ENCODE measurements at places on chromosomes 4 and X.

GRCh38 chrX:10089378-10089795 is 67.4 kb upstream of the CLCN4 start:
- peak; percentile 50 for DNase-seq

DNA sequence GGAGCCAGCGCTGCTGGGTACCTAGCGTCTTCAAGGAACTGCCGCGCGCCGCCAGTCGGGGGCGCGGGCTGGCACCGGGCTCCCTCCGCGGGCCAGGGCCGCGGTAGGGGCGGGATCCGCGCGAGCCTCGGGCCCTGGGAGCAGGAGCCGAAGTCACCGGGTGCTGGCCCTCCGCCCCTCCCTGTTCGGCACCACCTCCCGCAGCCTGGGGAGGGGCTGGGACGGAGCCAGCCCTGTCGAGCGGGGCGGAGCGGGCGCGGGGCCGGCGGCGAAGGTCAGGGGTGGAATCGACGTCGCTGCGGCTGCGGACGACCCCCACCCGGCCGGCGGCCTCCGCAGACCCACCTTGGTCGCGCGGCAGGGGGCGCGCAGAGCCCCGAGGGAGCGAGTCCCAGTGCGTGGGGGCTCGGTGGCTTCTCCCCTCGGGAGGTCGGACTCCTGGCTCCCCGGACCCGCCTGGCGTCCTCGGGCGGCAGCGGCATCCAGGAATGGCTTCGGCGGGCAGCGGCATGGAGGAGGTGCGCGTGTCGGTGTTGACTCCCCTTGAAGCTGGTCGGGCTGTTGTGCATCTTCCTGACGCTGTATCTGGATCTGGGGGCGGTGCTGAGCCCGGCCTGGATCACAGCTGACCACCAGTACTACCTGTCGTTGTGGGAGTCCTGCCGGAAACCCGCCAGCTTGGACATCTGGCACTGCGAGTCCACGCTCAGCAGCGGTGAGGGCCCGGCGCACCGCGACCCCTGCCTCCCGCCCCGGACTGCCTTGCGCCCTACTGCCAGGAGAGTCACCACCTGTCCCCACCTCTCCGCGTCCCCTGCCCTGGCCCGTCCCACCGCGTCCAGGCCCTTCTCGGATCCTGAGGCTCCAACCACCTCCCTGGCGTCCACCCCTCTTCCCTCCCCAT is 50.5 kb upstream of the FAM47C start:
- DNase-seq: peak; percentile 66

DNA sequence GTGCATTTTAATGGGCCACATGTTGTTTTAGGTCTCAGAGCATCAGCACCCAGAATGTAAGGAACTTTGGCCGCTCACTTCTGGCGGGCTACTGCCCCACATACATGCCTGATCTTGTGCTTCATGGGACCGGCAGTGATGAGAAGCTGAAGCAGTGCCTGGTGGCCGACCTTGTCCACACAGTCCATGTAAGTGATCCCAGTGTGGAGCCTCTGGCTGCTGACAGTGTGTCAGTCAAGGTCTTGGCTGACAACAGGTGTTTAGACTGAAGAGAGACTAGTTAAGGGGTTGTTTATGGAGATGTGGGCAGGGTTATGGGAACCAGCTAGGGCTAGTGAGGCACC is 101.4 kb downstream of the FNIP2 start:
- no peak for DNase-seq

- DNase-seq: no peak
Measured at GRCh38 chr4:19580095-19580494, 671.6 kb upstream of the SLIT2 start.

DNA sequence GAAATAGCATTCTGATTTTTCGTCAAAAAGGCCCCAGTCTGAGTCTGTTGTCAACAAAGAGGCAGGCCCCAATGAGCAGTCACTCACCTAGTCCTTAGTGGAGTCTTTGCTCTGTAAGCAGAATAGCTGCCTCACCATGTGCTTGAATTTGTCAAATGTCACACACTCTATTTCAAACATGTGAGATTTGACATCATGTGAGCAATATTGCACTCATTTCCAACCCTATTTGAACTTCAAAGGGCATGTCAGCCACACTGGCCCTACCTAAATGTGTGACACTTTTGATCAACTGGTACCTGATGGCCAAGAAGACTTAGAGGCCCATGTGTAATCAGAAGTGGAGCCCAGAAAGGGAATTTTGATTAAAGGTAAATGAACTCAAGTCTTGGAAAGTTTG is 59.4 kb upstream of the PLAC1 start:
- no peak for DNase-seq

DNA sequence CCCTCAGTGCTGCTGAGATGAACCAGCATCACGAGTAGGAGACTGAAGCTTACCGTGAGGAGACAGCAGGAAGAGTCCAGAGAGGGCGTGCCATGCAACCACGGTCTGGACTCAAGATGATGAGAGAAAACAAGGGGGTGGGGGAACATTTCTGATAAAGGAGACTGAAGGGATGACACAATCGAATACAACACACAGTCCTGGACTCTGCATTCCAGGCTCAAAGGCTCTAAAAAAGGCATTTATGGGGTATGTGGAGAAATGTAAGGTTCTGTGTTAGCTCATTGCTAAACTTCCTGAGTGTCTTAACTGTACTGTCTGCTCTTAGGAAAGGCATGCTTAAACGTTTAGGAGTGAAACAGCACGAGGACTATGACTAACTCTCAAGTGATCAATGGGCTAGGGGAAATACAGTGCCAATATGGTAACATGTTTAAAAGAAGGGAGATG is 20.6 kb upstream of the IRAK1 start:
- DNase-seq: peak; percentile 28

DNA sequence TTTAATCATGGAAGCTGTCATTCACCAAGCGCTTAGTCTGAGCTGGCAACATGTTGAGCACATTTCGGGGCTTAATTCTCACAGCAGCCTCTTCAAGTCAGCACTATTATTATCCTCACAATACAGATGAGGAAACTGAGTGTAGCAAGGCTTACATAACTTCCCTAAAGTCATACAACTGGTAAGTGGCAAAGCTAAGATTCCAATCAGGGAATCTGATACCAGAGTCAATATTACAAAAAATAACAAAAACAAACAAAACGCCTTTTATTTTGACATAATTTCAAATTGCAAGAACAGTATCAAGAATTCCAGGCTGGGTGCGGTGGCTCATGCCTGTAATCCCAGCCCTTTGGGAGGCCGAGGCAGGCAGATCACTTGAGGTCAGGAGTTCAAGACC is 120.4 kb upstream of the DUSP21 start:
- DNase-seq: no peak

GRCh38 chrX:149073479-149073878 is 431.6 kb downstream of the IDS start:
- no peak for DNase-seq

DNA sequence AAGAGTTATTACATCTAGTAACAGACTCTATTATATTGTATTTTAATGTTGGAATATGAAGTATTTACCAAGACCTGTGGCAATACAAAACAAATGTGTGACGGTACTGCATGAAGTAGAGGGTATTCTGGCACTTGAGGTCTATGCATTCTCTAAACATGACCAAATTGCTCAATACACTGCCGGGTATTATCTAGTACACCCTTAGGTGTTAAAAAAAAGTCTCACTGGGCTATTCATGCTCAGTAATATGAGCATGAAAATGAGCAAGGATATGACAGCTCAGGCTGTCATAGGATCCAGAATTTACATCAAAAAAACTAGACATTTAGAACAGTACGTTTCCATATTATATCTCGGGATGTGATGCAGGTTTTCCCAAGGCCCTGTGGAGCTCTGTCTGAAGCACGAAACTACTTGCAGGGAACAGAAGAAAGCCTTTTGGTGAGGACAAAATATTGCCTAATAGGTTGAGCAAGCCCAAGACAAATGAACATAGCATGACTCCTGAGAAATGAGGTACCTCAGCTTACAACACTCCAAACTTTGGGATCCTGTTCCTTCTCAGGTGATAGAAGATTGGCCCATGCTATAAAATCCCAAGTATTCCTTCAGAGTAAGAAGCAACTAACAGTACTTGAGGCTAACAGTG is 74.1 kb upstream of the MAOA start:
- no peak for DNase-seq

GRCh38 chrX:1593286-1594271 is 2.2 kb downstream of the AKAP17A start:
- DNase-seq: no peak

- DNase-seq: peak; percentile 78
Measured at GRCh38 chr4:7861440-7861881, 78.2 kb downstream of the AFAP1 start.

GRCh38 chr4:127250577-127250976 is 382.2 kb upstream of the INTU start:
- no peak for DNase-seq

GRCh38 chr4:37948542-37948941 is 11.7 kb upstream of the PTTG2 start:
- DNase-seq: peak; percentile 24

DNA sequence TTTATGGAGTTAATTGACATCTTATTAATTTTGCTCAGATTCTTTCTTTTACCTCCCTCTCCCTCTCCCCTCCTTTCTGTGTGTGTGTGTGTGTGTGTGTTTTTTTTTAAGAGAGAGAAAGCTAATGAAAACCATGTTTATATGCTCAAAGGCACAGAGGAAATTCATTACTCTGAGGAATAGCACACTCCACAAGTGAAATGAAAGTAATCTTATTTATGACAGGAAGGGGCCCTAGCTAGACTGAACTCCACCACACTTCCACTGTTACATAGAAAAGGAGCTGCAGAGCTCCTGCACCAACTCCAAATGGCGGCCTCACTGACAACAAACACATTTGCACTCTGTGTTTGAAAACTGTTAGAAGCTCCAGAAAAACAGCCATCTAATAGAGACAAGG is 150.6 kb downstream of the RASL11B start:
- no peak for DNase-seq

DNA sequence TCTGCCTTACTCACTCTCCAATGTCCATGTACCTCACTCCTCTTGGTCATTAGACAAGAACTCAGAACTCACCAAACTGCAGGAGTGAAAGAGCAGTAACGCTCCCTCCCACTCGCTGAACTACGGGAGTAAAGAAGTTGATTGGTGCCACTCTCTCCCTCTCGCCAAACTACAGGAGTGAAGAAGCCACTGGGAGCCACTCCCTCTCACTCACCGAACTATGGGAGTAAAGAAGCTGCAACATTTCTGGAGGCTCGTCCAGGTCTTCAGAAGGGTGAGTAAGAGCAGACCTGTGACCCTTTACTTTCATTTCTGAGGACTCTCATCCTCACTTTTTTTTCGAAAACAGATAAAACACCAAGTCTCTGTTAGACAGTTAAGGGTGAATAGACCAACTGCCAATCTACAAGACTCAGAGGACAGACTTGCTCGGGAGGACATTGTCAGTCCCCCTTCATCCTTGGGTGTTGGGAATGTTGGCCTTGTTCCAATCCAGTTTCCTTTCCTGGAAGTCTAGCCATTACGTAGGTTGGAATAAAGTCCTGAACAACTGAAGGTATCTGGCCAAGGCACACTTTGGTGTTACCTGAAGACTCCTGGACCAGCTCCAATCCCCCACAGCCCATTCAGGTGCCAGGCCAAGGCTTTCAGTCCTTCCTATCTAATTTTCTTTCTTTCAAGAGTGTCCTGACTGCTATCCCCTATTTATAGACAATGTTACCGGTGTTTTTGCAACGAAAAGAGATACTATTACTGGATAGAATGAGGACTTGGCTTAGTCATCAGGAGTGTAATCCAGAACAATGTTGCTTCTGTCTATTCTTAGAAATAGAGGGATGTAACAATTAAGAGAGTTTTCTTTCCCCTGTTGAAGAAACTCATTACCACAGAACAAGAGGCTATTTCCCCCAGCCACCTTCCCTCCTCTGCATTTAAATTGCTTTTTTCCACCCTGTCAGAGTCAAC is 11.0 kb upstream of the COL25A1 start:
- no peak for DNase-seq

DNA sequence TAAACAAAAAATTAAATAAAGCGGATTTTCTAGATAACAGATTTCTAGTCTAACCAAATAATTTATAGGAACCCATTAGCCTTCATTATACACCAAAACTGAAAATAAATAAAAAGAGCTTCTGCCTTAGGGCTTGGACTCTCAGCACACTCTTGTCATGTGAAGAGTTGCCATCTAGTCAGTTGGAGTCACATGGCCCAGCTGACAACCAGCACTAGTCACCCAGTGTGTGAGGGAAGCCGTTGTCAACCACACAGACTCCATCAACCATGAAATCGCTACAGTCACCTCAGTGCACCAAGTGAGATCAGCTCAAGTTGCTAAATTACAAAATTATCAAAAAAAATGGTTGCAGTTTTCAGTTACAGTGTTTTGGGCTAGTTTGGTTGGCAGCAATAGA is 470.0 kb downstream of the GASK1B start:
- no peak for DNase-seq

DNA sequence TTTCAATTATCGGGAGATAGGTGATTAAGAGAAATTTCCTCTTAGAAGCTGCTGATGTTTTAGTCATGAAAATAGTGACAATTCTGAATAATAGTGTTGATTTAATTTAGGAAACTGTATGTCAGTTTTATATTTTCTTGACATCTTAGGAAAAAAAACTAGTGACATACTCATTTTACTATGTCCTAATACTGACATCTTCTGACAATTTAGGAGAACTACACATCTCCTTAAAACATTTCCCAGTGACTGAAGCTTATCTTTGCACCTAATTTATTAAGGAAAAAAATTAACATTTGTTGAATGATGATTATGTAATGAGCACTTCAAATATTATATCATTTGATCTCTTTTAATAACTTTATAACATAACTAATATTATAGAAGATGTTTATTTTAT is 42.0 kb upstream of the RBMXL3 start:
- peak; percentile 39 for DNase-seq

Measured in kidney tubule cell (primary cell).